RPMI7951 (cell line): ENCODE measurements at places on chromosomes 7 and 10. TPM values are rescaled to one million over a fixed set of nuclear protein-coding genes. Genes with fewer than 3 reads are reported as not detected.

The STEAP1 gene
- 30.0 and 30.3 TPM in 2 replicates for total RNA-seq

The OR6V1 gene
- total RNA-seq: not detected in 2 replicates

The AZGP1 gene
- total RNA-seq: 2.1 and 2.2 TPM in 2 replicates

The MBL2 gene
- total RNA-seq: not detected in 2 replicates

The RNF32 gene
- 1.3 and 1.7 TPM in 2 replicates for total RNA-seq

The PDAP1 gene
- total RNA-seq: 82.1 and 129 TPM in 2 replicates

The LRRC4 gene
- under 0.01 TPM in 1 of 2 replicates, not detected in the other for total RNA-seq

The PNLIPRP1 gene
- not detected in 2 replicates for total RNA-seq

The AKR1C4 gene
- not detected in 2 replicates for total RNA-seq
